ENCODE measurements at places on chromosomes 12 and 14.

DNA sequence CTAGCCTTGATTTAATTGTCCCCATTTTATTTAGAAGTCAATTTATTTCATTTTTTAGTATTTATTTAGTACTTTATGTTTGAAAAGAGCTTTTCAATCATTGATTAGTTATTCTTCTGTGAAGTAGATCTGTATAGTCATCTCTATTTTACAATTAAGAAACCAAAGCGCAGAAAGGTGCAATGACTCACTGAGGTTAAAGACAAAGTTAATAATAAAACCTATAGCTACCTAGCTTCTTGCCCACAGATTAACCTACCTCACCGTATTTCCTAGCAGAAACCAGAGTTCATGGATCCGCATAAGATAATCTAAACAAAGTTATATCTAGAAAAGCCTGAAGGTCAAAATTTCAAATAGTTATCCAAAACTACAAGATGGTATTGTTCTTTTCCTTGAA is 176.4 kb downstream of the GRIN2B start:
- no peak for DNase-seq

GRCh38 chr14:98956181-98956580 is 315.8 kb downstream of the BCL11B start:
- DNase-seq, result no peak

DNA sequence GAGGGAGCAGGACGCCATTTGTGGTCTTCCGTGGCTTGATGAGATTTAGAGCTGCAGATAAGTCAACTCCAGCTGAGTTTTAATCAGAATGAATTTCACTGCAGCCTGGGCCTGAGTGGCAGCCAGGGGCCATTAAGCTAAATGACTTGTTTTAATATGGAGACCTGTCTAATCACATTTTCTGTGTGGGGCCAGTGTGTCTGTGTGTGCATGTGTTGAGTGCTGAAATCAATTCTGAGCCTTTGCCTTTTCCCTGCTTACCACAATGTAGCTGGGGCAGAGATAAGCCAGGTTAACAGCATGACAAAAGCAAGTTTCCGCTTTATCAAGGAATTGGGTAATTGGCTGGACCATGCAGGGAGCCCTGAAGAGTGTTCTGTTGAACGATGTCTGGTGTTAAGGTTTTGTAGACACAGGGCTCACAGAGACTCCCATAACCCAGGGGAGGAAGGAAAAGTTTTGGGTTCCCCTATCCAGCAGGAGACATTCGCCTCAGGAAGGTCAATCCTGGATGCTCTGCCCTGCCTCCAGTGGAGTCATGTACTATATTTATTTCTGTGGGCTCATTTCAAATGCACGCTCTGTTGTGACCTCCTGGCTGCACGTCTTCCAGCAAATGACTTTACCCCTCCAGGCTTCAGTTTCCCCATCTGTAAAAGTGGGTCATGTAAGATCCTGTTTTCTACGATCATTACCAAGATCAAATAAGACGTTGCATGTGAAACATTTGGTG is 24.2 kb downstream of the RPH3A start:
- DNase-seq, result no peak

GRCh38 chr12:120397824-120398540 is 29.0 kb upstream of the MSI1 start:
- no peak for DNase-seq

DNA sequence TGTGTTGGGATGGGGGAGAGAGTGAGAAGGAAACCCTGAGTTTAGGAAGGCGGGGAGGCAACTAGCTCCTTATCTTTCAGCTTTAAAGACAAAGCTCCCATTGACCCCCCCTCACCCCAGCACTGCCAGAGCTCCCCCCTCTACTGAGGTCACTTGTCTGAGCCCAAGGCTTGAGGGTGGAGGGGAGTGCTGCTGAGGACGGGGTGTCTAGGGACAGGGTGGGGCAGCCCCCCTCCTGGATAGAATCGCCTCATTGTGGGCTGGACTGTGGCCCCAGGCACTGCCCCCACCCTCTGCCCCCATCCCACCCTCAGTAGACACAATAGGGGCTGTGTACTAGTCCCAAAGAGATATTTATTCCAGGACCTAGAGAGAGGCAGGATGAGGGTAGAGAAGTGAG is 3.0 kb downstream of the ERBB3 start:
- DNase-seq, result no peak

DNA sequence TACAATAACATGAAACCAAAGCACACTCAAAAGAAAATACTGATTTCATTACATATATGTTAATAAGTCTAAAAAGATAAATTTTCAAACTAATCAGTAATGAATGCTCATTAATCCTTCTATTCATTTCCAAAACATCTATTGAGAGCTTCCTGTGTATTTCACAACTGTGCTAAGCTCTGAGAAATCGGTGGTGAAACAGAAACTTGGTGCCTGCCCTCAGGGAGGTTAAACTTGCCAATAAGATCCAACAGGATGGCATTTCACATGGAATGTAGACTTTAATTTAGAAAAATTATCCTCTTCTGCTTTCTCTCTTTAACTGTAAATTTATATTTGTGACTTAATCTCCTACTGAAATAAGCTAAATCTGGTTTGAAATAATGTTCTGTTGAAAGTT is 70.9 kb upstream of the SLC38A4 start:
- DNase-seq, result no peak

- no peak for DNase-seq
Observed at GRCh38 chr12:130764073-130764472, 48.0 kb upstream of the RIMBP2 start.

GRCh38 chr12:104865080-104865479 is 93.0 kb downstream of the SLC41A2 start:
- DNase-seq, result no peak

DNA sequence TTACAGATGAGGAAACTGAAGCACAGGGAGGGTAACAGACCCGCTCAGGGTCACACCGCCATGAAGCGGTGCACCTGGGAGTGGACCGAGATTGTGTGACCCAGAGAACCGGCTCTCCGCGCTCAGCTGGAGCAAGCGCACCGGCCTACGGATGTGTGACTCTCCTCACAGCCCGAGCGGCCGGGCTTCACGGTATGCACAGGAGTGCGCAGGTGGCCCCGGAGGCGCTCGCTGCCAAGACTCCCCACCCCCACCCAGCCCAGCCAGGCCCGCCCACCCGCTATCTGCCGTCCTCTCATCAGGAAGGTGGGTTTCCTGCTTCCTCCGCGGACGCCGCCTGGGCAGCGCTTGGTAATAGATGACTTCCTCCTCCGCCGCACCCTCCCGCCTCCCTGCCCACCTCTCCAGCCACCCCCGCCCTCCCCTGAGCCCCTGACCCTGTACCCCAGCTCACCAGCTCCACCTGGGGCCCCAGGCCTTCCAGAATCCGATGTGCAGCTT is 110.7 kb downstream of the NCOR2 start:
- no peak for DNase-seq

DNA sequence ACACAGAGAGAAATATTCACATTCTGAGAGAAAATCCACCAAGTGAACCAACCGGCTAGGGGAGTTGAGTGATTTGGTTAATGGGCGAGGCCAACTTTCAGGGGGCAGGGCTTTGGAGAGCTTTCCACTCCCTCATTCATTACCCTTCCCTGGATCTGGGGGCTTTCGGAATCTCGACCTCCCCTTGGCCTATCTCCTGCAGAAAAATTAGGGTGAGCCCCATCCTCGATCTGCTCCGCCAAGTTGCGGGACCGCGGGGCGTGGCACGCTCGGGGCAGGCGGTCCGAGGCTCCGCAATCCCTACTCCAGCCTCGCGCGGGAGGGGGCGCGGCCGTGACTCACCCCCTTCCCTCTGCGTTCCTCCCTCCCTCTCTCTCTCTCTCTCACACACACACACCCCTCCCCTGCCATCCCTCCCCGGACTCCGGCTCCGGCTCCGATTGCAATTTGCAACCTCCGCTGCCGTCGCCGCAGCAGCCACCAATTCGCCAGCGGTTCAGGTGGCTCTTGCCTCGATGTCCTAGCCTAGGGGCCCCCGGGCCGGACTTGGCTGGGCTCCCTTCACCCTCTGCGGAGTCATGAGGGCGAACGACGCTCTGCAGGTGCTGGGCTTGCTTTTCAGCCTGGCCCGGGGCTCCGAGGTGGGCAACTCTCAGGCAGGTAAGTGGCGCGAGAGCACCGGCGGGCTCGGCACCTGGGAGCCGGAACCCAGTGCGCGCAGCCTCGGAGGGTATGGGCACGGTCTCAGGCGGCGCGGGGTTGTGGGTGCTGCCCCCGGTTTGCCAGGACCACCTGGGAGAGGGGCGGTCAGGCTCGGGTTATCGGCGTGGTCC is at the start of gene ERBB3:
Gene ERBB3, plus strand, starts transcription at position 443 of the 833 bp plus-strand sequence. Its CDS starts 136 bp downstream, at position 579.
- DNase-seq, result peak; percentile 62

DNA sequence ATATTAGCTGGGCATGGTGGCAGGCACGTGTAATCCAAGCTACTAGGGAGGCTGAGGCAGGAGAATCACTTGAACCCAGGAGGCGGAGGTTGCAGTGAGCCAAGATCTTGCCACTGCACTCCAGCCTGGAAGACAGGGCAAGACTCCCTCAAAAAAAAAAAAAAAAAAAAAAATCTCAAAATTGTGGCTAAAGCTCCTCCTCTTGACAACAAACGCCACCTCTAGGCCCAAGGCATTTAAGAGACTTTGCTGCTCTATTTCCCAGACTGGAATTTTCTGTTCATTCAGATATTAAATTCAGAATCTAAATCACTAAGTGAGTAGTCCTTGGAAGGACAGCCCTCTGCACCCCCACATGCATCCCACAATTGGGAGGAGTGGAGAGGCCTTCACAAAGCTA is 1.4 kb downstream of the ZFYVE1 start:
- DNase-seq, result no peak

DNA sequence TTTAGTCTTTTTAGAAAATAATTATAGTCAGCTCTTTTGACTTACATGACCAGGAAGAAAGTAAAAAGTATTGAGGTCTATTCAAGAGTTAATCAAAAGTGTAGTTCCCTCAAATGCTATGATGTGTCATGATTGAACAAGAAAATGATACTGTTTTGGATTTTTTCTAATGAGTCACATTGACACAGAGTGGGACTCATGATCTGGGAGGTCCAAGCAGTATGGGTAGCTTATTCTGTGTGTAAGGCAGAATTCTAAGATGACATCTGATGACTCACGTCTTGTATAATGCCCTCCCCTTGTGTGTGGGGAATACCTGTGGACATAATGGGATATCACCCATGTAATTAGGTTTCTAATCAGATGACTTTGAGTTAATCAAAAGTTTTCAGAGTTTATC is 178.1 kb upstream of the DDHD1 start:
- no peak for DNase-seq

DNA sequence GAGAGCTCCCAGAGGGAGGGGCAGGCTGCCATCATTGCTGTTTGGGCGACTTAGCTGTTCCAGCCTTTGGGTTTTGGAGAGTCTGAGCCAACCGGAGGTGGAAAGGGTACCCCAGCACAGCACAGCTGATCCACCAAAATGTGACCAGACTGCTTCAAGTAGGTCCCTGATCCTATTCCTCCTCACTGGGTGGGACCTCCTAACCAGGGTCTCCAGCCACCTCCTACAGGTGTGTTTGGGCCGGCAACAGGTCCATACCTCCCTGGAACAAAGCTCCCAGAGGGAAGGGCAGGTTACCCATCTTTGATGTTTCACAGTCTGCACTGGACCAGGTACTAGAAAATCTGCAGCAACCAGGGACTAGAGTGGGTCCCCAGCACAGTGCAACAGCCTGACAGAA is 53.8 kb downstream of the CAND1 start:
- no peak for DNase-seq

DNA sequence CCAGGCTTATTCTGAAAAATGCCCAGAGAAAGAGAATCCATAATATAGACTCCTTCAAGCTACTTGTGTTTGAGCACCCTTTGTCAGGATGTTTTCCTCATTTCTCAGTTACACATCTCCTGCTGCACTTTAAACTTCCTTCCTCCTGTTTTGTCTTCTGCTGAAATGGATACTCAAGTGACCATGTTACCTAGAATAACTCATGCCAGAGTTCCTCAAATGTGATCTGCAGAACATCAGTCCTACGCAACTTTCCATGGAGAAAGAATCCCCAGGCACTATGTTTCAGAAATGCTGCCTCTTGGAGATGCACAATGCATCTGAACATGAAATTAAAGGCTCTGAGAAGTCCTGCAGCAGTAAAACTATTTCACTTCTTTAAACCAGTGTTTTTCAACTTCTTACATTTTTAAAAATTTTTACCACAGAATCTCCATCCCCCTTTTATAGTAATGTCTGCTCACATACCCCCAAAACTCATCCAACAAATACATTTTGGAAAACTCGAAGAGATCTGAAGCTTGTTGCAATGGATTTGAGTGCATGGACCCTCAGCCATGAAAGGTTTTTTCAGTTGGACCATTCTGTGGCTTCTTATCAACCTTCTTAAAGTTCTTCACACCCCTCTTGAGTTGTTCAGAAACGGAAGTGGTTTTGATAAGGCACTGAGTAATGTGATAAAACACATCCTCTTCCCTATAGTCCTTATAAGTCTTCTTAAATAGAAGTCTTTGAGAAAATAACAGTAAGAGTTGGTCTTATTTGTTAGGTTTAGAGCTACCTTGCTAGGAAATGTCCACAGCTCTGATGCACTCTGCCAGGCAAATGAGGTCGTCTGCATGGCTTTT is 84.5 kb upstream of the KCNA1 start:
- no peak for DNase-seq

GRCh38 chr12:74999474-74999873 is 210.2 kb downstream of the KCNC2 start:
- DNase-seq, result no peak

DNA sequence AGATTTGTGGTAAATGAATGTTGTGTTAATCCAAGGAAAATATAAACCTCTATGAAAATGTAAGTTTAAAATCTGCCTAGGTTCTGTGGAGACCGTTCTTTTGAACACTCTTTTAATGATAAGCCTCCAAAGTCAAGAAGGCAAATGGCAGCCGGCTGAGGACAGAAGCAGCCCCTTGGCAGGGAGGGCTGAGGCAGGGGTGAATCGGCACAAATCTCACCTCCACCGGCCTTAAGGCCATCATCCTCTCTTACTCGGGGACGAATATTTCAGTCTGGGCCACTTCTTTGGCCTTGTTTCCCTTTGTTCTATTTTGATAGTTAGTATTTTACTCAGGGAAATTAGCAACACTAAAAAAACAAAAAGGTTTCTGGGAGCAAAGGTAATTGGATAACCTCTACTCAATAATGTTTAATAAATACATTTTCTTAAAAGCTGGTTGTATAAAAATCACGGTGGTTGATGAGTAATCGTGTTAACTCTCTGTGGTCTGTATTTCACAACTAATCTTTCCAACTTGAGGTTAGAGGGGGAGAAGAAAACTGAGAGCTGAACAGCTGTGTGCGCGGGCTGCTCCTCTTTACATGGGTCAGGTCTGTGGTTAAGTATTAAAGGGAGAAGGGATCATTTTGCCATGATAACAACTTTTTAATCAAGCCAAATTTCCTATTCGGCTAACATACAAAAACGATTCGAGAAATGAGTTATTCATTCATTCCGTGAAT is 18.6 kb downstream of the LGMN start:
- DNase-seq, result no peak

DNA sequence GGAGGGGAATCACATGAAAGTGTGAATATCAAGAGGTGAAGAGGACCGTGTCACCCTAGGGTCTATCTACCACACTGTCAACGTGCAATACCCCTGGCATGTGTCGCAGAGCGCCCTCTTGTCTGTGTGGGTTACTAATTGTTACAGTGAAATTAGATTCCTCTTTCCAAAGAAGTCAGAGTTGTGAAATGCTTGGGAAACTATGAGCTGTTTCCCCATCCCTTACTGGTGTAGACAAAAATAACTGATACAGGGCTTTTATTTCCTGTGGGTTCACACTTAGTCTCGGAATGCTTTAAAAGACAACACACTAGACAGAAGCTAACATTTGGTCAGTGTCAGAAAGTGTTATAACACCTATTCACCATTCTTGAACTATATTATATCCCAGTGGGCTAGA is 597.3 kb downstream of the NRXN3 start:
- DNase-seq, result no peak

- DNase-seq, result no peak
Observed at GRCh38 chr12:71565535-71565934, 98.1 kb downstream of the ZFC3H1 start.

GRCh38 chr12:118637767-118638370 is 261.5 kb downstream of the SUDS3 start:
- DNase-seq, result no peak

Measured in nephron progenitor cell (in vitro differentiated cells).